Activated naive CD4-positive, alpha-beta T cell treated with anti-CD3 and anti-CD28 coated beads for 36 hours (primary cell): ENCODE measurements at places on chromosomes 3 and 15. TPM values are rescaled to one million over a fixed set of nuclear protein-coding genes. Genes with fewer than 3 reads are reported as not detected.

- no peaks in the 10 kb centered on the region for H3K36me3 ChIP-seq
- no peak for DNase-seq
- H3K4me1 ChIP-seq: peaks cover 7% of the 10 kb centered on the region
- H3K27ac ChIP-seq: no peak overlapping the region
Observed at GRCh38 chr3:191361456-191361855, 31.1 kb upstream of the UTS2B start.

GRCh38 chr15:70212286-70212962 is 114.7 kb upstream of the TLE3 start:
- DNase-seq: no peak
- no peaks in the 10 kb centered on the region for H3K36me3 ChIP-seq
- H3K4me3 ChIP-seq: no peak overlapping the region
- H3K27me3 ChIP-seq: no peaks in the 10 kb centered on the region
- H3K4me1 ChIP-seq: no peaks in the 10 kb centered on the region

DNA sequence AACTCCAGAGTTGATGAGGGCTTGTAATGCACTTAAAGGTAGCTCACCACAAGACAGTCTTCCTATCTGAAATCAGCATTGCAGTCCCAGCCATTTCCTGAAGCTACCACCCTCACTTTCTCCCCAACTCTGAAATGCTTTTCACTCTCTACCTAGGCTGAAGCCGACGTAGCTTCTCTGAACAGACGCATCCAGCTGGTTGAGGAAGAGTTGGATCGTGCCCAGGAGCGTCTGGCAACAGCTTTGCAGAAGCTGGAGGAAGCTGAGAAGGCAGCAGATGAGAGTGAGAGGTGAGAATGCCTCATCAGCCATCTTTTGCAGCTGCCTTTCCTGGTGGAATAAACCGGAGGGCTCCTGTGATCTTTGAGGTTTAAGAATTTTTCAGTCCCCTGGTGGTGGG is 14.3 kb downstream of the TPM1 start:
- peaks cover 5% of the 10 kb centered on the region for H3K4me1 ChIP-seq
- DNase-seq: no peak
- peaks cover 13% of the 10 kb centered on the region for H3K36me3 ChIP-seq
- no peaks in the 10 kb centered on the region for H3K27me3 ChIP-seq

- no peak overlapping the region for H3K4me3 ChIP-seq
- H3K27me3 ChIP-seq: no peaks in the 10 kb centered on the region
- peaks cover 33% of the 10 kb centered on the region for H3K4me1 ChIP-seq
- no peak overlapping the region for H3K27ac ChIP-seq
Observed at GRCh38 chr3:143826296-143826695, 22.0 kb downstream of the SLC9A9 start.

DNA sequence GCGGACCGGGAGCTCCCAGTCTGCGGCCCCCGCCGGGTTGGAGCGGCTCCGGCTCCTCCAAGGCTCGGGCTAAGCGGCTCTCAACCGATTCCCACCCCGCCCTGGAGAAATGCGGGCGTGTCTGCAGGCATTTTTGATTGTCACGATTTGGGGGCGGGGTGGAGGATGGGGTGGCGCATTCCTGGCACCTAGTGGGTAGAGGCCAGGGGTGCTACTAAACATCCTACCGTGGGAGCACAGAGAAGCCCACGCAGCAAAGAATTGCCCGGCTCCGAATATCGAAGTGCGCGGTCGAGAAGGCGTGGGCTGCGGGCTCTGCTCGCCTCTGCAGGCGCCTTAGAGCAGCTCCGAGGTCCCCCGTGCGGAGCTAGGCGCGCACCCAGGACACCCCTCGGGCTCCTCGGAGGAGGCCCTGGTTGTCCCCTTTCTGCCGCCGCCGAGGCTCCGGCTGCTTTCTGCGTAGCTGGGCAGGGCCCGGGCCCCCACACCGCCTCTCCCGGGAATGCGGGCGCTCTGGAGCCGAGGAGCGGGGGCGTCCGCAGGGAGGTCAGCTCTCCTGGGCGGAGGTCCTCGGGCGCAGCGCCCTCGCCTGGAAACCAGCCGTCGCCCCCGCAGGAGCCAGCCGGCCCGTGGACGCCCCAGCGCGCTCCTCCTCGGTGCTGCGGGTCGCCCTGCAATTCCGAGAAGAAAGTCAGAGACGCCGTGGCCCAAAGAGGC is 16.5 kb upstream of the LAMP3 start:
- H3K4me1 ChIP-seq: peaks cover 11% of the 10 kb centered on the region
- no peaks in the 10 kb centered on the region for H3K36me3 ChIP-seq
- peak overlapping the region; percentile 76 for H3K4me3 ChIP-seq
- peak; percentile 84 for DNase-seq
- peaks cover 30% of the 10 kb centered on the region for H3K27me3 ChIP-seq

GRCh38 chr15:30043211-30043655 is 39.5 kb upstream of the GOLGA8J start:
- H3K27me3 ChIP-seq: peaks cover 8% of the 10 kb centered on the region
- H3K36me3 ChIP-seq: no peaks in the 10 kb centered on the region
- no peaks in the 10 kb centered on the region for H3K4me1 ChIP-seq
- H3K4me3 ChIP-seq: no peak overlapping the region
- DNase-seq: no peak

DNA sequence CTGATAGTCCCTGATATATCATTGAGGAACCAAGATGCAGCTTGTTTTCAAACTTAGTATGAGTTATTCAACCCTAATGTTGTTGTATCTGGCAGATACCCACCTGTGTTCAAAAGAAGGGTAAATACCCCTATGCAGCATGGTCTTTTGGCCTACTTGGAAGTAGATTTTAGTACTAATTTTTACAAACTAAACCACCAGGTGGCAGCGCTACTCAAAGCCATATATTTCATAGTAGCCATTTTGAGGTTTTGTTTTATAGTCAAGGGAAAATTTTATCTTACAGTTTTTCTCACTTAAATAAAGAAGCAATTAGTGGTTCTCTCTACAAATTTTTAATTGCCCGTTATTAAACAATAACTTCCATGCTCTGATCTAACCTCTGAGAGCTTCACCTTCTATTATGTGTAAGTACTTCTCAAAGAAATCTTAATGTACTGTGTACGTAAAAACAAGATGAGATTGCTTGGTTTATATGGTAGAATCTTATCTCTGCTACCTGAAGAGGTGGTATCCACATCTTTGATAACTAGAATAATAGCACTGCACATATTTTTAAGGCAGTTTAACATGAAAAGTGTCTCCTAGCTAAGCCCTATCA is 31.5 kb upstream of the MLF1 start:
- no peak overlapping the region for H3K4me3 ChIP-seq
- no peak overlapping the region for H3K27ac ChIP-seq
- no peaks in the 10 kb centered on the region for H3K27me3 ChIP-seq
- no peaks in the 10 kb centered on the region for H3K4me1 ChIP-seq
- peaks cover 12% of the 10 kb centered on the region for H3K36me3 ChIP-seq

GRCh38 chr3:188220988-188221818 is 67.2 kb downstream of the LPP start:
- H3K36me3 ChIP-seq: peaks cover 4% of the 10 kb centered on the region
- H3K27me3 ChIP-seq: no peaks in the 10 kb centered on the region

DNA sequence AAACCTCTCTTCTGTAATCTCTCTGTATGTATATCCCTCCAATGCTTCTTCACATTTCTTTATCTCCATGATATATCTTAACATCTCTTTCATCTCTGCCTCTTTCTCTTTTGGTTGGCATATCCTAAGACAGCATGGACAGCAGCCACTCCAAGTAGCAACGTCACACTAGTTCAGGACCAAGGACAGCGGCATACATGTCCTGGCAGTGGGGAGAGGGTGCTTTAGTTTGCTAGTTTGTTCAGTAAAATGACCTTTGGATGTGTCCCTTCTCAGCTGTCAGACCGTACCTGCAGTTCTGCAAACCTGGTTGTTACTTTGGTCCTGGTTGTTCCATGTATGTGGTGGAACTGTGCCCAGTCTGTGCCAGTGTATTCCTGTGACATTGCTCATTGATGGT is 225.6 kb upstream of the ROPN1 start:
- DNase-seq: peak; percentile 63
- H3K4me3 ChIP-seq: no peak overlapping the region
- peaks cover 4% of the 10 kb centered on the region for H3K27me3 ChIP-seq
- H3K36me3 ChIP-seq: no peaks in the 10 kb centered on the region

DNA sequence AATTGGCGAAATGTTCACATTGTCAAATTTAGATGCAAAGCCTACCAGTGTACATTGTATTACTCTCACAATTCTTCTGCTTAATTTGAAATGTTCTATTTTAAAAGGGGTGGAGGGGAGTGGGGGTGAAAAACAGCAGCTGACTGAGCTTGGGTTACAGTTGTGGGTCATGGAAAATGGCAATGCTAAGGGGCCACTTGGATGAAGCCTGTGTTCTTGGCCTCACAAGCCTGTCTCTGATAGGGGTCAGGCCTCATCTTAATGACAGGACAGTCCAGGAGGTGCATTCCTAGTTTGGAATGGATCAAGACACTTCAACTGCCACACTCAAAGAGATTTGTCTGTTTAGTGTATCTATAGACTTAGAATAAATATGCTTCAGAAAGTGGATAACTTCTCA is 158.2 kb downstream of the TNIK start:
- no peak for DNase-seq
- no peak overlapping the region for H3K27ac ChIP-seq
- peaks cover 6% of the 10 kb centered on the region for H3K36me3 ChIP-seq
- peaks cover 49% of the 10 kb centered on the region for H3K4me1 ChIP-seq
- no peak overlapping the region for H3K4me3 ChIP-seq

DNA sequence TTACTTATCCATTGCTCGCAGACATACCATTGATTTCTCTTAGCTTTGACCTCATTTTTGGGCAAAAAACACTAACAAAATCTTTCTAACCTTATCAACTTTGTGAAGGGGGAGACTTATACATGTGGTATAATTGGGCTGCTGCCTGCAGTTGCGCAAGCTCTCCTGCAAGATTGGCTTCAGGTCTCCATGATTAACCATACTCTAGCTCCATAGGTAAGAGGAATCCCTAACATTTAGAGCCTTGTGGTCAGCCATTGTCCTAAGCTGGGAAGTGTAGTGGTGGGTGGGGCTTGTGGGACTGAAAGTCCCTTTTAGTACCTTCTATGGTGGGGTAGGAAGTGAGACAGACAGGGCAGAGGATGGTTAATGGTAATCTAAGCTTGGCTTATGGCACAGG is 179.6 kb upstream of the THRB start:
- no peak for DNase-seq
- no peak overlapping the region for H3K27ac ChIP-seq
- no peak overlapping the region for H3K4me3 ChIP-seq

GRCh38 chr3:169244119-169244864 is 419.2 kb downstream of the MECOM start:
- no peaks in the 10 kb centered on the region for H3K36me3 ChIP-seq
- H3K27ac ChIP-seq: no peak overlapping the region
- peaks cover 21% of the 10 kb centered on the region for H3K27me3 ChIP-seq
- no peak for DNase-seq

- H3K4me1 ChIP-seq: no peaks in the 10 kb centered on the region
- H3K27me3 ChIP-seq: peaks cover 3% of the 10 kb centered on the region
- H3K27ac ChIP-seq: no peak overlapping the region
- H3K4me3 ChIP-seq: no peak overlapping the region
- H3K36me3 ChIP-seq: no peaks in the 10 kb centered on the region
- no peak for DNase-seq
Observed at GRCh38 chr3:157581371-157581770, 78.2 kb upstream of the VEPH1 start.

DNA sequence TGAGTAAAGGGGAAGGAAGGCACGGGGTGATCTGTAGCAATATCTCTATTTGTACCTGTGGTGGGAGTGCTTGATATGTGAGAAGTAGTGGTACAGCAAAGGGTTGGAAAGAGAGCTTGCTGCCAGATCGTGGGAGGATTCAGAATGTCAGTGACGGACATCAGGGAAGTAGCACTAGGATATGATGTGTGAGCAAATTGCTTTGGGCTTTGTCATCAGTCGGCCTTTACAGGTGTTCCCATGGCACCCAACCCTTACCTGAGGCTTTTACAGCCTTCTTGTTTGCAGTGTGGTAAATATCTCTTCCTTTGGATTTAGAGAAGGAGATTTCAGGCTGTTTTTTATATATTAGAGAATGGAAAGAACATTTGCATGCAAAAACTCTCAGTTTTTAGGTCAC is 29.8 kb downstream of the IL1RAP start:
- peaks cover 3% of the 10 kb centered on the region for H3K4me1 ChIP-seq
- no peak overlapping the region for H3K27ac ChIP-seq
- peaks cover 1% of the 10 kb centered on the region for H3K36me3 ChIP-seq
- no peak overlapping the region for H3K4me3 ChIP-seq
- peaks cover 1% of the 10 kb centered on the region for H3K27me3 ChIP-seq

GRCh38 chr3:42130329-42131070 is 39.3 kb downstream of the TRAK1 start:
- peaks cover 3% of the 10 kb centered on the region for H3K4me1 ChIP-seq
- no peak overlapping the region for H3K27ac ChIP-seq
- H3K27me3 ChIP-seq: no peaks in the 10 kb centered on the region
- H3K4me3 ChIP-seq: no peak overlapping the region
- no peak for DNase-seq
- peaks cover 7% of the 10 kb centered on the region for H3K36me3 ChIP-seq

DNA sequence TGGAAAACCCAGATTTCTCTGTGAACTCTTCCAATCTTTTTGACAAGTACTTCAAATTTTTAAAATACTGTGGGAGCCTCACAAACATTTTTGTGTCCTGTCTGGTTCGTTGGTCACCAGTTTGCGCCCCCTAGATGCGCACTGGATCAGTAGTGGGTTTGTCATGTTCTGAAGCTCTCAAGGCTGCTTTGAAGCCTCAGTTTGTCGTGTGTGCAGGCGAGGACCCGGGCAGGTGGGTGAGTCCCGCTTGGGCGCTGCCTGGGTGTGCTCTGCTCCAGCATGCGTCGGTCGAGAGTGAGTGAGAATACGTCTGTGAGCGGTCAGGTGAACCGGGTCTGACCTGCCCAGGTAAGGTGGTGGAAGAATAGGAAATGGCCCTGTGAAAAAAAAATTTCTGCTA is 17.3 kb upstream of the AEN start:
- peaks cover 18% of the 10 kb centered on the region for H3K4me1 ChIP-seq
- no peak overlapping the region for H3K27ac ChIP-seq
- H3K36me3 ChIP-seq: peaks cover 1% of the 10 kb centered on the region

- H3K36me3 ChIP-seq: no peaks in the 10 kb centered on the region
- no peak for DNase-seq
- H3K27ac ChIP-seq: no peak overlapping the region
- no peaks in the 10 kb centered on the region for H3K4me1 ChIP-seq
- H3K4me3 ChIP-seq: no peak overlapping the region
- peaks cover 4% of the 10 kb centered on the region for H3K27me3 ChIP-seq
Observed at GRCh38 chr15:101410612-101411011, 78.9 kb downstream of the PCSK6 start.

DNA sequence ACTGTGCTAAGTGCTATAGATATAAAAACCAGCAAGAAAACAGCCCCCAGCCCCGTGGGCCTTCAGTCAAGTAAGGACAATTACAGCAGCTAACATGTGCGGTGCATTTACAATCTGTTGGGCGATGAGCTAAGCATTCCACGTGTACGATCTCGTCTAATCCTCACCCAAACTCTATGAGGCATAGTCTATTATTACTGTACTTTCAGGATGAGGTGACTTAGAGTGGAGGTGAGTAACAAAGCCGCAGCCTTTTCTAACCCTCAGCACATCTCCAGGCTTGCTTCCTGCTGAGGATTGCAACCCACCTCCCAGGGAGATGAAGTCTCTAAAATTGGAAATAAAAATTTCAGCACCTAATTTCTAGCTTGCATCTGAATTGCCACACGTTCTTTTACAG is 53.2 kb upstream of the MCF2L2 start:
- no peak for DNase-seq
- no peaks in the 10 kb centered on the region for H3K36me3 ChIP-seq
- peaks cover 6% of the 10 kb centered on the region for H3K4me1 ChIP-seq
- H3K4me3 ChIP-seq: no peak overlapping the region
- no peaks in the 10 kb centered on the region for H3K27me3 ChIP-seq

Gene LMCD1
- total RNA-seq: 0.94 TPM

Gene GABRR3
- not detected for total RNA-seq

Gene SMAD6
- 0.05 TPM for total RNA-seq

Gene MOBP
- not detected for total RNA-seq

Gene GRK7
- not detected for total RNA-seq

Gene GPR176
- 0.24 TPM for total RNA-seq

Gene CATSPER2
- 3.5 TPM for total RNA-seq

Gene PLA1A
- 0.19 TPM for total RNA-seq

Gene MAP6D1
- total RNA-seq: 1.1 TPM
